ENCODE measurements at places on chromosomes 16 and 17. TPM values are rescaled to one million over a fixed set of nuclear protein-coding genes. Genes with fewer than 3 reads are reported as not detected.

The TRIM72 gene
- total RNA-seq: under 0.01 TPM

The CSH1 gene
- total RNA-seq: not detected

The KCNH4 gene
- 0.12 TPM for total RNA-seq

The SCGB1C2 gene
- not detected for total RNA-seq

The ZFPM1 gene
- 0.59 TPM for total RNA-seq

The TAC4 gene
- not detected for total RNA-seq

Measured in smooth muscle cell of the coronary artery (primary cell).